ENCODE measurements at places on chromosomes 7 and 10. TPM values are rescaled to one million over a fixed set of nuclear protein-coding genes. Genes with fewer than 3 reads are reported as not detected.

AKR1E2 gene
- 3.3 TPM for total RNA-seq

TPST1 gene
- total RNA-seq: 1.0 TPM

AKR1D1 gene
- total RNA-seq: not detected

SLC13A1 gene
- total RNA-seq: not detected

SLC26A3 gene
- not detected for total RNA-seq

GHRHR gene
- not detected for total RNA-seq

FBXL13 gene
- 0.48 TPM for total RNA-seq

HTR5A gene
- total RNA-seq: not detected

CLEC2L gene
- total RNA-seq: not detected

MCMBP gene
- total RNA-seq: 41.2 TPM

PPP1R3C gene
- total RNA-seq: not detected

OPTN gene
- 20.3 TPM for total RNA-seq

NPY4R gene
- not detected for total RNA-seq

EDRF1 gene
- 18.7 TPM for total RNA-seq

FXYD4 gene
- not detected for total RNA-seq

CHST3 gene
- total RNA-seq: 14.1 TPM

TRIM74 gene
- not detected for total RNA-seq

DNA2 gene
- total RNA-seq: 8.9 TPM

GRM8 gene
- not detected for total RNA-seq

NUTM2A gene
- not detected for total RNA-seq

DPY19L1 gene
- total RNA-seq: 15.0 TPM

AGR2 gene
- 163 TPM for total RNA-seq

ANLN gene
- 50.2 TPM for total RNA-seq

NPFFR1 gene
- 2.9 TPM for total RNA-seq

Data from HT-29 (cell line).